ENCODE measurements at places on chromosomes 7 and 10.

GRCh38 chr7:95828824-95829790, 56.8 kb downstream of the DYNC1I1 start:
- DNase-seq: no peak

GRCh38 chr7:22854158-22855048, 31.8 kb upstream of the TOMM7 start:
- no peak for DNase-seq

DNA sequence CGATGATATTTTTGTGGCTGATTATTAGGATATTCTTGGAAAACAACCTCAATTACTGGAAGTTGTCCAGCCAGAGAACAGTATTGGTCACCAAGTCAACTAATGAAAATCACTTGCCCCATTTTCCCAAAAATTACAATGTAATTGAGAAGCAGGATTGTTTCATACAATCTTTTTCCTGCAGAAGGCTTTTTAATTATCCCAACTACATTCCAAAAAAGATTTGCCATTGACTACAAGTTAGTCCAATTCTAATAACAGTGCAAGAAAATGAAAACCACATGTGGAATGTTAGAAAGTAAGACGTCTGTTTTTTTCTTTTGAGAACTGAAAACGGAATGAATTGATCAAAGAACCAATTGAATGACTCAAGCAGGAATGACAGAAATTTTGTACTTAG, 1195.8 kb downstream of the SORCS1 start:
- no peak for DNase-seq

- DNase-seq: no peak
These were observed 5.7 kb downstream of the ANK3 start for GRCh38 chr10:60384011-60384410.

Data from kidney epithelial cell (primary cell).